ENCODE measurements at places on chromosomes 1 and 21. TPM values are rescaled to one million over a fixed set of nuclear protein-coding genes. Genes with fewer than 3 reads are reported as not detected.

UBE2U gene
- total RNA-seq, result not detected

RPRD2 gene
- 42.3 TPM for total RNA-seq

CCDC27 gene
- not detected for total RNA-seq

SLFNL1 gene
- 0.60 TPM for total RNA-seq

METTL25B gene
- 35.1 TPM for total RNA-seq

CFAP45 gene
- 1.3 TPM for total RNA-seq

KRTAP13-2 gene
- total RNA-seq, result not detected

OR2AK2 gene
- not detected for total RNA-seq

NCF2 gene
- 8.0 TPM for total RNA-seq

AQP10 gene
- not detected for total RNA-seq

LRRIQ3 gene
- 1.7 TPM for total RNA-seq

IRF6 gene
- 2.0 TPM for total RNA-seq

- DNase-seq, result no peak
Observed at GRCh38 chr1:187078916-187079315, 250.2 kb downstream of the PLA2G4A start.

- DNase-seq, result no peak
Observed at GRCh38 chr1:113141650-113142473, 68.9 kb downstream of the LRIG2 start.

DNA sequence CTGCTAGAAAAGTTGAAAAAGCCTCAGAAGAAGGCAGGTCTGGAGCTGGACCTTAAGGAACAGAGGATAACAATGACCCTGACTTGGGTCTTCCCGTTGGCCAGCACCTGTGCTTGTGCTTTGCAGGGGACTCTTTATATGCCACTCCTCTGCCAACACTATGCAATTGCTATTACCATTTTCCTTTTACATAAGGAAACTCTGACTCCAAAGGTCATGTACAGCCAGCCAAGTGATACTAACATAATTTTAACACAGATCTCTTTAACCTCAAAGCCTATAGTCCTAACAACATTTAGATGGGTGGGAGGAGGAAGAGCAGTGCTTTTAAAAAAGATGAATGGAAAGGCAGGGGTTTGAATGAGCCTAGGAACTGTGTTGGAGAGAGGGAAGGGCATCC is 106.6 kb upstream of the RAB4A start:
- DNase-seq, result no peak

DNA sequence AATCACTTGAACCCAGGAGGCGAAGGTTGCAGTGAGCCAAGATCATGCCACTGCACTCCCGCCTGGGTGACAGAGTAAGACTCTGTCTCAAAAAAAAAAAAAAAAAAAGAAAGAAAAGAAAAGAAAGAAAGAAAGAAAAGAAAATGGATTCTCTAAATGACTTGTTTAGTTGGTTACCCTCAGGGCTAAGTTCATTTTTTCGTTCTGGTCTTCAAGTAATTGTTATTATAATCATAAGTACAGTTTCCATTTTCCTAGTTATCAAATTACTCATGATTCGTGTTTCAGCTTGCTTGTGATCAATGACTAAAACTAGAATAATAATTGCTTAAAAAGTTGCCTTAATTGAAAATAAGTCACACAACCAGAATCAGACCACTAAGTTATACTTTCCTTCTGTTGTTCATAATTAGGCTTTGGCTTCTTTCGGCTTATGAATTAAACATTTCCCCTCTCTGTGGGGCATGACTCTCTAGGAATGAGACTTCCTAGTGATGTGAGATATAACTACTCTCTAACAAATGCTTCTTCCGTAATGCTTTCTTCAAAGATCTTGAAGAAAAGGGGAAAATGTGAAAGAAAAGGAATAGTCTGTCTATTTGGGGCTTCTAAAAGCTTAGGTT is 9.6 kb upstream of the RLF start:
- DNase-seq, result no peak

DNA sequence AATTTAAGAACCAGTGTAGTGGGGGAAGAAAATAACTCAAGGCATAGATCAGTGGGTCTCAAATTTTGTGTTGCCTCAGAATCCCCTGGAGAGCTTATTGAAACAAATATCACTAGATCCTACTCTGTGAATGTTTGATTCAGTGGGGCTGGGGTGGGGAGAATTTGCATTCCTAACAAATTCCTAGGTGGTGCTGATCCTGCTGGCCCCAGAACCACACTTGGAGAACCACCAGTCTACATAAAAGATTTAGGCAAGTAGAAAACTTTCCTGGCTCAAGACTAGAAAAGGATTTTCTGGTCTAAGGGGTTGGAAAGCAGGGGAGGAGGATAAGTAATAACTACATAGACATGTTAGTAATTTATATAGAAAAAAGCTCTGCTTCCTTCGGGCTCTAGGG is 34.1 kb upstream of the C1orf21 start:
- no peak for DNase-seq

DNA sequence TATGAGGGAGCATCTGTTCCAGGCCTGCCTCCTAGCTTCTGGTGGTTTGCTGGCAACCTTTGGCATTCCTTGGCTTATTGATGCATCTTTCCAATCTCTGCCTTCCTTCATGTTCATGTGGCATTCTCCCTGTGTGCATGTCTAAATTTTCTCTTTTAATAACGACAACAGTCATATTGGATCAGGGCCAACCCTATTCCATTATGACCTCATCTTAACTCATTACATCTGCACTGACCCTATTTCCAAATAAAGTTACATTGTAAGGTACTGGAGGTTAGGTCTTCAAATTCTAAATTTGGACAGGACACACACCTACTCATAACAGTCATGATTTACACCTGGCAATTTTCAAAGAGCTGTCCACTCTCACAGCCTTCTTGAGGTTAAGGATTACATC is 117.2 kb upstream of the FGGY start:
- DNase-seq, result no peak

DNA sequence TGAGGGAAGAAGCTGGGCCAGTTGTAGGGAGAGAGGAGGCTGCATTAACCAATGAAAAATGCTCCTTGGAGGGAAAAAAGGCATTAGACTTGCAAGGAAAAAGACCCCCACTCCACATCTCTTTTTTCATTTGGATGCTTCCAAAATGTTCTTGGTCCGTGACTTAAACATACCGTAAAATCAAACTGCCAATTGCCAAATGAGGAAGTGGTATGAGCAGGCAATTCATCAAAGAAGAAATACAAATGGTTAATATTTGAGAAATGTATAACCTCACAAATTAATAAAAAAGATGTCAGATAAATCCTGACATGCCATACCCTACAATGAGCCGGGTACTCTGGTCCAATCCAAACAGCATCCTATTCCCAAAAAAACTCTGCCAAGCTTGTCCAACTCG is 30.6 kb downstream of the KANK4 start:
- no peak for DNase-seq

DNA sequence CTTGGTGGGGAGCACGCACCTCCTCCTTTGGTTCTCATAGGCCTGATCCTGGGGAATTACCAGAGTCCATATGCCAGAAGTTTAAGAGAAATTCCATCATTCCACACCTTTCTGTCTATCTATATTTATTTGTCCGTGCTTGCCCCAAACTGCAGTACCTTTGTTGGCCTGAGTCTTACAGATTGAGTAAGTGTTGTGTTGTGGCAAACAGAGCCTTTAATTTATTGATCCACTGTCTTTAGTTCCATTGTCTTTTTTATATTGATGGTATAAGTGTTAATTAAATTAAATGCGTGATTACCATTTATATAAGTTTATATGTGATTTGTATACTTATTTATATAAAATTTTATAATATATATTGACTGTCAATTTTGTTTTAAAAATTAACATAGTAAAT is 4.9 kb downstream of the SH3BGR start:
- no peak for DNase-seq

DNA sequence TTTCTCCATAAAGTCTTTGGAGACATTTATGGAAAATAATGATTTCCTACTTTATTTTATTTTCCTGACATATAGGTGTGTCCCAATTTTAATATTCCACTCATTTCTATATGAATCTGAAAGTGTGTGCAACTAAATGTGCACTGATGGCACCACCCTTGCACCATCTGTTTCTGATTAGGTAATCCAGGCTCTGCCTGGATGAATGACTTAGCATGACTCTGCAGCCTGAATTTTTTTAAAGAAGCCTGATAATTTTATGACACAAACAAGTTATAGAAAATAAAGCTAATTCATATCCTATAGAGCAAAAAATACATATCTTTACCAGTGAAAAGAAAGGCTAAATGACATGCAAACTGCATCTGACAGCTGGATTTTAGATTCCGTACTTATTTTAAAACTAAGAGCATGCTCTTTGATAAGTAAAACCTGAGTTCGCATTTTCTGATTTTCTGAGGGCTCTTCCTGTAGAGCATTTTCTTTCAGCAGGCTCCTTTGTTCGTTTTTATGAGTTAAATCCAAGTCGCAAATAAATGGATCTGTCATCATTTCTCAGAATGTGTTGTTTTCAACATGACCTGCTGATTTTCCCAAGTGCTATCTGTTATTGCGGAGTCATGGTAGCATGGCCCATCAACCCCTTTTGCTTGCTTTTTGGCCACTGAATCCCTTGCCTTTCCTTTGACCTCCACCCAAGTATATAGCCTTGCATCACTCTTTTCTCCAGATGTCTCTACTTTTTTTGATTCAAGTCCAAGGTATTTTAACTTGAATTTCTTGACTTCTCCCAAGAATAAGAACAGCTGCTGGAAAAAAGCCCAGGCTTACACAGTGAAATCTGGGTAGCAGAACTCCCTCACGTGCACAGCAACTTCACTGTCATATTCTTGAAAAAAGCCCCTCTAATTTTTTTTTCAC is 52.8 kb upstream of the LYPLAL1 start:
- DNase-seq, result no peak

DNA sequence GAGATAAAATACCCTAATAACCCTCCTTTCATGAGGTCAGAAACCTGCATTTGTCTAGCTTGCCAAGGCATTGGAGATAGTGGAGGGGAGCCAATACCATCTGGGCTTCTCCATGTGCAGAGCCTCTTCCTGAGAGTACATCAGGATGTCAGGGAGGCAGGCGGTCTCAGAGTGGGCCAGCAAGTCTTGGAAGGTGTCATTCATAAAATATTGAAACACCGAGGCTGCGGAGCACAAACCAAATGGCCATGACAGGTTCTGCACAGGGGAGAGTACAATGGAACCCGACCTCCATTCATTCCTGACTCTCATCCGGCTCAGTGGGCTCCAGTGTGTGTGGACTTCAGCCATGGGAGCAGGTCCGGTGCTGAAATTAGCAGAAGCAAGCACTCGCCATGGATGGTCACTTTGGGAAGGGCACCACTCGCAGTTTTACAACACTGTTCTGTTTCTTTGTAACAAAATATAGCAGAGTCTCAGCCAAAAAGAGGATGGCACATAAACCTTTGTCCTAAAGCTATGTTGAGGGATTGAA is 446.6 kb downstream of the SIPA1L2 start:
- DNase-seq, result no peak

DNA sequence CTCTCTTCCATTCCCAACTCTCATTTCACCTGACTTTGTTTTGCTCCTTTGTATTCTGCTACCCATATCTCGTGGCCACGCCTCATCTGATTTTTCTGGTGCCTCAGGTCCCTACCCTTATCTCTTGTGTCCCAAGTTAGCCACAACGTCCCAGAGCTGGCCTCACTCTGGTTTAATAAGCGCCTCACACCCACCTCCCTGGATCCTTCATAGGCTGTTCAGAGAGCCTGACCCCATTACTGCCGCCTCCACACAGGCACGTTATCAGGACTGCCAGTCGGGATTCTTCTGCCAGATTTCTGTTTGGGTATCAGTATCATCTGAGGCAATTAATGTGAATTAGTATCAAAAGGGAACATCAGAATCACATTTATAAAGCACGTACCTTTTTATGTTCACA is 34.7 kb upstream of the TMEM125 start:
- no peak for DNase-seq

DNA sequence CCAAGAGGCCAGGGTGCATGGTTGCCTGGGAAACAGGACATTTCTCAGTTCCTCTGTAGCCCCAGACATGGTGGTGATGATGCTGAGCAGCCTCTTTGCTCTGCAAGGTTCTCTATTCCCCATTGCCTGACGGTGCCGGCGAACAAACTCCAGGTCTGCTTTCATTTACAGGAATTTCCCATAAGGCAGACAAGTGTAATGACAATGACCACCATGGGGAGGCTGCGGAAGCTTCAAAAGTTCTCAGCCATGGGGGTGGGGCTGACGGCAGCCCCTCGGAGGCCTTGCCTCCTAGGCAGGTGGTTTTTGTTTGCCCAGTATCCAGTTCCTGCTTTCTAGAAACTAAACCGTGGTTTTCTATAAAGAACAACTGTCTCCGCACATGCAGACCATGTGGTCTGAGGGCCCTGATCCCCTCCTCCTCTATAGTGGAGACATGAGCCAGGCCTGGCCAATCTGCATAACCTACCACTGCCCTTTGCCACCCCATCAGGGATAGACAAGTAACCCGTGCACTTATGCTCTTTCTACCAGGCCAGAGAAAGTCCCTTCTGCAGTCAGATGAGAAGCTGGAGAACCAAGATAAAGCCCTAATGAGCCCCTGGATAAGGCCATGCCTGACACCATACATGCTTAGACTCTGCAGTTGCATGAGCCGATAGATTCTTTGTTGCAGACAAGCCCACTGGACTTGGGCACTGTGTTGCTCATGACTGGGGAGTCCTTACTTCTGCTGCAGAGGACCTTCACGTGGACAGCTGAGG is 54.1 kb downstream of the LDLRAD2 start:
- DNase-seq, result no peak

DNA sequence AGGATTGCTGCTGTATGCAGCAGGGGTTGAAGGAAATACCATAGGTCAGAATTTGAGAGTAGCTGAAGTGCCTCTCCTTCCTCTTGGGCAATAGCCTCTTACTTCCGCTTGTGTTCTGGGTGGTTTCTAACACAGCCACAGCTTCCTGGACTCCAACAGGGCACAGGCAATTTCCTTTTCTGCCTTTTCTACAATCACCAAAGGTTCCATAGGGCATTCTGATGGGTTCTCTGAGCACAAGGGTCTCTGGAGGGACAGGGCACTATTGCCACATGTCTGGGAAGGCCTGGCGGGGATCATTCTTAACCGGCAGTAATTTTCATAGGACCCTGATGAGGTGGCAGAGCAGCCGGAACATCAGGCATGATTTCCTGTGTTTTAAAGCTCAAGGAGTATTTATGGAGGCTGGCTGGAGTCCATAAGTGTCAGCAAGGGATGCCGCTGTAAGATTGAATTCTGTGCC is 5.5 kb upstream of the AGTRAP start:
- DNase-seq, result no peak

DNA sequence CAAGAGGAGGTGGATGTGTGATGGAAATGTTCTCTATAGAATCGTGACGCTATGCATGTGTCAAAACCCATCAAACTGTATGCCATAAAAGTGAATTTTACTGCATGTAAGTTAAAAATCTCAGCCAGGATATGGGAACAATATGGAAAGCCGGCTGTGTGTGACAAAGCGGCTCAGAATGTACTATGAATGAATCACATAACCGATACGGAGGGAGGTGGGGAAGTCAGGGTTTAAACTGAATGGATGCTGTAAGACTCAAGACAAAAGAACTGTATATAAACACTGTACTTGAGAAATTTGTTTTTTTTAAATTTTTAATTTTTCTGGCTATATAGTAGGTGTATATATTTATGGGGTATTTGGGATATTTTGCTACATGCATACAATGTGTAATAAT is 111.6 kb upstream of the PDE4B start:
- DNase-seq, result no peak

- DNase-seq, result no peak
Observed at GRCh38 chr1:177660188-177660587, 309.7 kb downstream of the SEC16B start.

Data from activated naive CD8-positive, alpha-beta T cell treated with anti-CD3 and anti-CD28 coated beads, Interleukin-2, amount 10 ng/mL, durations not matched to agents 7 days and 5 days (primary cell).